Activated T-helper 9 cell treated with anti-CD3 and anti-CD28 coated beads, Interleukin-2, amount 50 U/mL, for 16 hours (primary cell): ENCODE measurements at places on chromosomes 7 and 10.

DNA sequence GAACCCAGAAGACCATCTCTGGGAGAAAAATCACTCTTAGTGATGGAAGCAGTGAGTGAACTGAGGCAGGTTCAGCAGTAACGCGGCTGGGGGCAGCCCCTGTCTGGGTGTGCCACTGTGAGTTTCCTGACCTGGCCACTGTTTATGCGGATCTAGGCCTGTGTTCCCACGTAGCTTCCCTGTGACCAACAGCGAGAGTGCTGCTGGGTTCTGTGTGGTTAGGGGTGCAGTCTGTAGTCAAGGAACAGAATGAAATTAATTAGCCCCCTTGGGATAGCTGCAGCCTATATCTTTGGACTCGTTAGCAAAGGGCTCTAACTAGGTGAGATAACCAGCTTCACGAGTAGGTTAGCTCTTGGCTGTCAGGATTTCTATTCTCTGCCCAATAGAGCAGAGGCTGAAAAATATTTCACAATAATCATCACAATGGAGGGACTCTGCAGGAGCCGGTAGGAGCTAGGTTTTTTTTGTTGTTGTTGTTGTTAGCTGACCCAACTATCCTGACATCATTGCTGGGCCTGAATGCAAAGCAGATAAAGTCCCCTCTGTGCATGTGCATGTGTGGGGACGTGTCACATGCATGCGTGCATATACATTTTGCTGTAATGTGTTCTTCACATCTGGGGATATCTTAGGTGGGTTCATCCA lies 164.9 kb downstream of the TMEM178B start:
- no peak for DNase-seq

GRCh38 chr7:98200364-98200763 lies 10.9 kb upstream of the BHLHA15 start:
- no peak for DNase-seq

DNA sequence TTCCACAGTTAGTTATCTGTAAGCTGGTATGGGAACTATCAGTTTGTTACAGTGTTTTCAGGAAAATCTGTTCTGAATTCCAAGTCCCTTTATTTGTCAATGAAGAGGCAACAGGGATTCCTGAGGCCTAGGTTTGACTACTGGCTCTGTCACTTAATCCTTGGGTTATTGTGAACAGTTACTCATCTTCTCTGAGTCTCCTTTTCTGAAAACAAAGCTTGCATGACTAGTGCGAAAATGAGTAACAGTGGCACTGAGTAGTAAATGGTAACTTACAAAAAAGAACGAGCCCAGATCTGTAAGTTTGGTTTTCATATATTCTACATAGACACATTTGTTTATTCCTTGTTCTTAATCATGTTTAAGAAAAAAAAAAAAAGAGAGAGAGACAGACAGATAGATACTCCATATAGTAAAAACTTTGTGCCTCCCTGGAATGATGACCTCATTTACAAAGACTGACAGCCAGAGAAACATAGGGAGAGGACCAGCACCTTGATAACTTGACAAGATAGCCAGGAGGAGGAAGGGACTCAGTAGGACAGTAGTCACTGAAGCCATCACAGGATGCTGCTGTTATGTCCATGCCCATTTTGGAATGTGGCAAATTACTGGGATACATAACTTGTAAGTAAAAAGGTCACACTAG lies 1.9 kb downstream of the MRPS33 start:
- DNase-seq = no peak

DNA sequence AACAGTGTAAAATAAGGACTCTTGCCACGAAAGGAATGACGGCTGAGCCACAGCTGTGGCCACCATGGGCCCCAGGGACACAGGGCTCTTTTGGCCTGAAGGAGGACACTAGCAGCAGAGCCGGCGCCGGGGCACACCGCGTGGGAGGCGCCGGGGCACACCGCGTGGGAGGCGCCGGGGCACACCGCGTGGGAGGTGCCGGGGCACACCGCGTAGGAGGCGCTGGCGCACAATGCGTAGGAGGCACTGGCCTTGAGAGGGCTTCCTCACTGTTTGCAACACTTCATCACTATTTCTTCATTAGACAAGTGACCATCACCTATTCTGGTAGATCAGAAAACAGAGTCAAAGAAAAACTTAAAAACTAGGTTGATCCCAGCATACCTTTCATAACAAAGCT lies 23.4 kb downstream of the ESYT2 start:
- no peak for DNase-seq

DNA sequence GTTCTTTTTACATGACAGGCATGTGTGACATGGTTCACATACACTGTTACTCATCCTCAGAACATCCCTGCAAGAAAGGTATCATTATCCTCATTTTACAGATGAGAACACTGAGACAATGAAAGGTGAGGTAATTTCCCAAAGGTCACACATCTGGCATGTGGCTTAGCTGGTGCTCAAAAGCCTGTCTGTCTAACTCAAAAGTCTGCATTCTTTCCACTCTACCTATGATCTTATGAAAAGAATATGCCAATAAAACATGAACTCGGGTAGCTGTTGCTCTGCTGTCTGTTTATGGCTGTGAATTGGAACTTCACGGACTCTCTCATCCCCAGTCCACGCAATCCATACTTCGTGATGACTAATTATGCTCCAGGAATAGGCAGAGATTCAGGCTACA lies 79.0 kb upstream of the ODAD2 start:
- no peak for DNase-seq

DNA sequence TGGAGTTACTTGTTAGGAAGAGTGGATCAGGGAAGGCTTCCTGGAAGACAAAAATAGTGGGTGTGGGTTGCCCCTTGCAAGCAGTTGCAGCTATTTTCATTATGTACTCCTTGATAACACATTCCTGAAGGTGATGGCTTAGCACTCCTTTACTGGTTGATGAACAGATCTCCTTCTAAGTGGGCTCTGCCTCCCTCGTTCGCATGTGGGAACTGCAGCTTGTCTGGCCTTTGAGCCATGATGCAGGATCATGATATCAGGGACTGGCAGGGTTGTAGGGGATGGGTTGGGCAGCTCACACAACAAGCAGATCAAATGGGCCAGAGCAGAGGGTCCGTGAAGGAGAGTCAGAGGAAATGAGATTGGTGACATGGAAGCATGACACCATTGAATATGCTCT lies 28.8 kb upstream of the LRRC4 start:
- no peak for DNase-seq

GRCh38 chr7:134694299-134694698 lies 47.6 kb downstream of the BPGM start:
- DNase-seq = no peak

GRCh38 chr7:149071641-149072437 lies 18.7 kb downstream of the ZNF786 start:
- DNase-seq = peak; percentile 43

GRCh38 chr10:18577823-18578685 lies 73.3 kb downstream of the NSUN6 start:
- DNase-seq = no peak

- no peak for DNase-seq
These were observed 174.8 kb upstream of the PRPS1L1 start for GRCh38 chr7:18202315-18203045.

- DNase-seq = no peak
These were observed 501.7 kb downstream of the PARD3 start for GRCh38 chr10:34313353-34313752.

- DNase-seq = no peak
These were observed 106.2 kb downstream of the SORBS1 start for GRCh38 chr10:95454940-95455339.

- no peak for DNase-seq
These were observed 28.9 kb downstream of the CPA1 start for GRCh38 chr7:130409067-130409711.

DNA sequence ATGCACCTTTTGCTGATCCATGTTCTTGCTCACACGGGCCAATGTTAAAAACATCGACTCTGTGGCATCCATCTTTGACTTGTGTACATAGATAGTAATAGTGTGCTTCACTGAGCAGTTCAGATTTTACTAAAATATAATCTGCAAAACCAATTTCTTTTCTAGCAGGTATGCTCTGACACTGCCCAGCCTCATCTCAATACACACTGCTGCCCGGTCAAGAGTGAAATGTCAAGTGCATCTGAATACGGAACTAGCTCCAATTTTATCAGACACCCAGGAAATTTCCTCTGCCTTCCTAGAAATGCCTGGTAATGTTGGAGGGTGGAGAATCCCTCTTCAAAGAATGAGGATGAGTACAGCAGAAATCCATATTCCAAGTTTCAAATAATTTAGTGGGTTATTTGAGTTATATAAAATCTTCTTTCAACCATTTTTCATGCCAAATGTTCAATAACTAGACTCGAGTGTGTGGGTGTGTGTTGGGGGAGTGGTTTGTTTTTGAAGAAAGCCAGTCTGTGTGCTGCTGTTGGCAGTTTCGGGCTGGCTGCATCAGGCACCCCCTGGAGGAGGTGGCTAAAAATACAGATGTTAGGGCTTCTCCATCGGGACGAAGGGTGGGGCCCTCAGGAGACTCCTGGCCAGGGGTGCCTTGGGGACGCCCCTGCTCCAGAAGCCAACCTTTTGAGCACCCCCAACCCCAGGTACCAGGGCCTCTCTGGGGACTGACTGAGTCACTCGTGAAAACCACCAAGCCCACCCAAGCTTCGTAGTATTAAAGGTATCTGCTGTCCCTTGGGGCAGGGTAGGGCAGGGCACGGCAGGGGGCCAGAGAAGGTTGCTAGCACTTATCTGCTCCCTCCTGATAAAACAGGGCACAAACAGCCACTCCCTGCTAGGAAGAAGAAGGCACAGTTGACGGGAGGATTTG lies 15.4 kb downstream of the CTBP2 start:
- DNase-seq = no peak

DNA sequence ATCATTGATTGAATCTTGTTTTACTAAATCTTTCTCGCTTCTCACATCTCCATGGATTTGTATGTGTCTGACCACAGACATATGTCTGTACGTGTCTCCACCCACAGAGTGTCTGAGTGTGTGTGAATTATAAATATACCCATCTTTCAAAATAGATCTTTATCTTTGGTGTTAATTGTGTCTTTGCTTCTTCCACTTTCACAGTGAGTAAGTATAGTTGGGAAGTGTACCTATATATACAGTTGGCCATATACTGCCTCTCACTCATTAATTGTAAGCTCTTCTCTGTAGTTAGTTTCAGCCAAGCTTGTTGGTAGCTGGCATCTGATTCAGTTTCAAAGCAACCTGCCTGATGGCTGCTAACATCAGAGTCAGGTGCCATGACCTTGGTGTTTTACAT lies 18.4 kb downstream of the EEPD1 start:
- DNase-seq = no peak

DNA sequence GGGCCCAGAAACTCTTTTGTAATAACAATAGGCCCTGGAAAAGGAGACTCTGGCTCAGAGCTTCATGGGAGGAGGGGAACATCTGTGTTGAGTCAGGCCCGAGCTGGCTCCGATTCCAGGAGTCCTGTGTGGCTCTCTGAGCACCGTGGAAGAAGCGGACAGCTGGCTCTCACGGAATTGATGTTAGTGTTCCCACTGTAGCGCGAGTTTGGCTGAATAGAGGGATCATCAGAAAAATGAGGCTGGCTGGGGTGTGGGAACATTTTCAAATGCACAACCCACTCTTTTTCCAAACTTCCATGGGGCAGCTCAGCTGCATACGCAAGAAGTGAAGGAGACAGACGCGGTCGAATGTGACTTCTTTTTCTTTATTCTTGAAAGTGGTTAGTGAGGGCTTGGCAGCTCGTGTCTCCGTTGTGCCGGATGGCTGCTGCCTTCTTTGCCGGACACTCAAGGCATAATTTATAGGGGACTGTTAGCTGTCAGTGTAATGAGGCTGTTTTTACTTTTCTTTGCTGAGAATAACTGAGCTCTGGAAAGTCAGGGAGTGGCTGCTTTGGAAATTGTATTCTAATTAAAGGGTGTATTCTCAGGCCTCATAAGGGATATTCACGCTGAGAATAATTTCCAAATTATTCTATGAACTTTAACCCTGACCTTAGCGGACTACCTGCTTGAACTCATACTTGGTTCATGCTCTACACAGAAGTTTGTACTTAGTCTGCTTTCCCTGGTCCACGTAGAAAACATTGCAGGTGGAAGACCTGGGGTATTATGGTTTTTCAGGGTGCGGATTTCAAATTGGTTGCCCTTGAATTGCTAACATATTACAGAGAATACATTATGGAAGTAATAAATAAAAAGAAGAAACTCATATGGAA lies 23.1 kb downstream of the MDFIC start:
- DNase-seq = no peak

GRCh38 chr10:80268266-80268665 lies 21.2 kb downstream of the MAT1A start:
- no peak for DNase-seq

GRCh38 chr10:68043030-68043429 lies 32.1 kb downstream of the HERC4 start:
- DNase-seq = no peak

DNA sequence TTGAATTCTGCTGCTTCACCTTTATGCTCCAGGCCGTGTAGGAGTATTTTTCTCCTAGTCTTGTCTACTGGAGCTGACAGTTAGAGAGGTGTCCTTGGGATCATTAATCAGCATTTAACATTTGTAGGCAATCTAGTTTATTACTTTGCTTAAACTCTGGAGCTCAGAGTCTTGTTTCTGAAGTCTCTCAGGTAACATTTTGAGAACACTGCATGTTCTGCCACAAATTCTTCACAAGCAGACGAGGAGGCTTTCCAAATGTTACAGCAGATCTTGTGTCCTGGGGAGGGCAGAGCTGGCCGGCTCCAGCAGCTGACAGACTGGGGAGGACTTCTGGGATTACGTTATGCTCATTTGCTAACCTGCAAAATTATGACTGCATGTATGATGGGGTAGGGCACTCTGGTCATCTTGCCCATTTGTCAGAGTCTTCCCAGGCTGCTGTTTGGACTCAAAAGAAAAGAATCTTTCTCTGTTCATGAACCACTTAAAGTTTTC lies 50.5 kb downstream of the GALNT17 start:
- DNase-seq = no peak

GRCh38 chr7:512146-512510 lies 7.5 kb downstream of the PDGFA start:
- DNase-seq = no peak

- no peak for DNase-seq
These were observed 73.5 kb upstream of the GRB10 start for GRCh38 chr7:50856231-50856630.

DNA sequence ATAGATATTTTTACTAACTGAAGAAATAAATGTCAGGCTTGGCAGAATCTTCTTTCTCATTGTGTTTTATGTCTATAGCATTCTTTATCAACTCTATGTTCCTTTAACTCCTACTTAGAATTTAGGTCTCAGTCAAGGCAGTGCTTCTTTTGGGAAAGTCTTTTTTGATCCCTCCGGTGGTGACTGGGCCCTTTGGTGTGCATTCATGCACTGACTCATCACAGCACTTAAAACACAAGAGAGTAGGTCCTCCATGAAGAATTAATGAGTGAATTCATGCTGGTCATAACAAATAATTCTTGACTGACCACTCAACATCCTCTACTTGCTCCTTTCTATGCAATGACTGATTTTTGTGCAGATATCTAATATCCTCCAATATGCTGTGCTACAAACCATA lies 458.8 kb upstream of the LRRTM3 start:
- no peak for DNase-seq
